Smooth muscle cell of the umbilical artery (primary cell): ENCODE measurements at places on chromosomes 5 and 9. TPM values are rescaled to one million over a fixed set of nuclear protein-coding genes. Genes with fewer than 3 reads are reported as not detected.

Gene BTNL9
- total RNA-seq = not detected in 2 replicates

Gene FBP2
- total RNA-seq = not detected in 2 replicates

Gene GPR151
- total RNA-seq = not detected in 2 replicates

Gene C9orf50
- total RNA-seq = not detected in 2 replicates

Gene SEC61B
- total RNA-seq = 92.4 and 107 TPM in 2 replicates
